ENCODE measurements at places on chromosomes 13 and 19. TPM values are rescaled to one million over a fixed set of nuclear protein-coding genes. Genes with fewer than 3 reads are reported as not detected.

GRCh38 chr13:87311165-87311564 lies 360.0 kb upstream of the SLITRK5 start:
- DNase-seq: no peak

DNA sequence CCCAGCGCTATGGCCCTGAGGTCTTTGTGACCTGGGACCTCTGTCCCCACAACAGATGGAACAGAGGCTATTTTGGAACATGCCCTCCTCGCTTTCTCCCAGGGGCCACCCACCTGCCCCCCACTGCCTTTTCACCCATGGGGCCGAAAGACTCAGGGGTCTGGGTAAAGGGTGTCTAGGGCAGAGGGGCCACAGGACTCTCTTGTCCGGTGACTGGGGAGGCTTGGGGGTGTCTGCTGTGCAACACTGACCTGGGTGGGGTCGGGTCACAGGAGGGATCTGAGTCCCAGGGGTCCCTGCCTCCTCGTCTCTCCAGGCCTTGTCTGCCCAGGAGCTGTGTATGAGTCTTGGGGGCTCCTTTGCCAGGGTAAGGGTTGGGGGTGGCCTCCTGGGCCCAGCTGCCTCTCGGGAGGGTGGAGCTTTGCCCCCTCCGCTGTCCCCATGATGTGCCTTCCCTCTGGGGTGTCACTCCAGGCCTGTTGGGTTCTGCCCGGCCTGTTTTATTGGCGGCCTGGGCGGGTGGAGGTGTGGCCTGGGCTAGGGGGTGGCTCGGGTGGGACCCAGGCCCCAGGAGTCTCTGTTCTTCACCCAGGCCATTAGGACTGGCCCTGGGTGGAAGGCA lies 2.1 kb downstream of the ARID3A start:
- DNase-seq: peak; percentile 45

DNA sequence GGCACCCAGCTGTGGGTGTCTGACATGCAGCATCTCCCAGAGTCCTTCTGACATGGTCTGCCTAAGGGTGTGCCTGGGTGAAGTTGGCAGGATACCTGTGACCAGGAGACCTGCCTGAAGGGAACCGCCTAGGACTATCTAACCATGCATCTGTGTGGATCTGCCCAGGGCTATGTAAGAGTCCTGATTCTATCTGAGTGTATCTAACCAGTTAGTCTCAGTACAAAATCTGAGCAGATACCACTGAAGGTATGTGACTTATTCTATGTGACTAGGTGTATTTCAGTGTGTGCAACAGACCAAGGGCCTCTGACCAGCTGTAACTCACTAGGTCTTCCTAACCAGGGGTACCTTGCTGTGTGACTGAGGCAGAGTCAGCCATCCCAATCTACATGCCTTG lies 28.2 kb upstream of the FBL start:
- DNase-seq: no peak

DNA sequence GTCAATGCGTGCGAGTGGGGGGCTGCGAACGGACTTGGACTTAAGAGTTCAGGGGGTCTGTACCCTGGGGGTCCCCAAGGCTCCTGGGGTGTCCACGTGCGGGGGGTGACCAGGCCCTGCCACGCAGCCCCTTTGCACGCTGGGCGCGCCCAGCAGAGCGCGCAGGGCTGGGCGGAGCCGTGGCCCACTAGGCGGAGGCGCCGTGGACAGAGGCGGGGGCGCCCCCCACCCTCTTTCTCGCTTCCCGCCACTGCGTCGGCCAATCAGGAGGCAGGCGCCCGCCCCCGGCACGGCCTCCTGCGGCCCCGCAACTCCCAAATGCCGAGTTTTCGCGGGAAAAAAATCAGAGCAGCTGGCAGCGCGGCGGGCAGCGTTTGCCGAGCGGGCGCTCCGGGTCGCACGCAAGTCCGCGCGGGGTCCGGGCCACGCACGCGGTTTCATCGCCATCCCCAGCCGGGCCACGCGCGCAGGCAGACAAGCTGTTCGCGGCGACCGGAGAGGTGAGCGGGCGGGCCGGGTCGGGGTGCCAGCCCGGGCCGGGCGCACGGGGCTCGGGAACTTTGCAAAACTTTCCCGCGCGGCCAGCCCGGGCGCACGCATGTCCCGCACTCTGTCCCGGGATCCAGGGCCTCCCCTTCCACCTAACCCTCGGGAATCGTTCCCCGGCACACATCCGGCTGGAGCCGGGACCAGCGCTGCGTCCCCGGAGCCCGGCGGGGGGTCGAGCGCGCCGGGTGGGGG lies at the start of gene UHRF1:
UHRF1 (plus strand) TSS at position 346 of the 741 bp plus-strand sequence. CDS start 1,385 bp downstream, outside the sequence.
- DNase-seq: no peak

The PLEKHA4 gene
- 97.2 TPM for total RNA-seq

- DNase-seq: no peak
Observed at GRCh38 chr13:20311596-20311995, 79.5 kb upstream of the GJB6 start.

- DNase-seq: peak; percentile 51
Observed at GRCh38 chr19:2615782-2616181, 86.7 kb downstream of the GNG7 start.

DNA sequence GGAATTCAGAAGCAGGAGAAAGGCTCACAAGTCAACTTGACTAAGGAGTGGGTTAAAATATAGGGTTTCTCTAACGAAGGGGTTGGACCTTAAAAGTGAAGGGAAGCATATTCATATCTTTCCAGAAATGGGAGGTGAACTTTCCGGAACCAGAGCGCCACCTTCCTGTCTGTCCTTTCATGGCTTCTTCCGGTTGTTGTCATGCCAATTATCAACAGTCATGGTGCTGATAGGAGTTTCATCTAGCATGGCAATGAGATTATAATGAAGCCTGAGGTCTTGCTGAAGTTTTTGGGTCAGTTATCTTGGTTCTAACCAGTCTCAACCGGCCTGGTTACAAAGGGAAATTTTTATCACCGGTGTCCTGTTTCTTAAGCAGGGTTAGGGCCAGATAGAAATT lies 162.9 kb upstream of the NBEA start:
- DNase-seq: no peak

- no peak for DNase-seq
Observed at GRCh38 chr19:7099597-7099921, 30.1 kb downstream of the ZNF557 start.

DNA sequence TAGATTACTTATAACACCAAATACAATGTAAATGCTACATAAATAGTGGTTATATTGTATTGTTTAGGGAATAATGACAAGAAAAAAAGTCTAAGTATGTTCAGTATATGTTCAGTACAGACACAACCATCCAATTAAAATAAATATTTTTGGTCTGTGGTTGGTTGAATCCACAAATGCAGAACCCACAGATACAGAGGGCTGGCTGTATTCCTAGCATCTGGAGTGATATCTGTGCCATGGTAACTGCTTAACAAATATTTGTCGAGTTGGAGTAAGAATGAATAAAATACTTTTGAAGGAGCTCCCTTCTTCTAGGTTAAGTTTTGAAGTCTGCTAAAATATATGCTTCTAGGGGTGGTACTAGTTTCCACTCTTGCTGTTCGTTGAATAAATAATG lies 241.0 kb downstream of the KLF5 start:
- DNase-seq: no peak

The FUT1 gene
- 4.4 TPM for total RNA-seq

The ZFP28 gene
- total RNA-seq: 11.3 TPM

DNA sequence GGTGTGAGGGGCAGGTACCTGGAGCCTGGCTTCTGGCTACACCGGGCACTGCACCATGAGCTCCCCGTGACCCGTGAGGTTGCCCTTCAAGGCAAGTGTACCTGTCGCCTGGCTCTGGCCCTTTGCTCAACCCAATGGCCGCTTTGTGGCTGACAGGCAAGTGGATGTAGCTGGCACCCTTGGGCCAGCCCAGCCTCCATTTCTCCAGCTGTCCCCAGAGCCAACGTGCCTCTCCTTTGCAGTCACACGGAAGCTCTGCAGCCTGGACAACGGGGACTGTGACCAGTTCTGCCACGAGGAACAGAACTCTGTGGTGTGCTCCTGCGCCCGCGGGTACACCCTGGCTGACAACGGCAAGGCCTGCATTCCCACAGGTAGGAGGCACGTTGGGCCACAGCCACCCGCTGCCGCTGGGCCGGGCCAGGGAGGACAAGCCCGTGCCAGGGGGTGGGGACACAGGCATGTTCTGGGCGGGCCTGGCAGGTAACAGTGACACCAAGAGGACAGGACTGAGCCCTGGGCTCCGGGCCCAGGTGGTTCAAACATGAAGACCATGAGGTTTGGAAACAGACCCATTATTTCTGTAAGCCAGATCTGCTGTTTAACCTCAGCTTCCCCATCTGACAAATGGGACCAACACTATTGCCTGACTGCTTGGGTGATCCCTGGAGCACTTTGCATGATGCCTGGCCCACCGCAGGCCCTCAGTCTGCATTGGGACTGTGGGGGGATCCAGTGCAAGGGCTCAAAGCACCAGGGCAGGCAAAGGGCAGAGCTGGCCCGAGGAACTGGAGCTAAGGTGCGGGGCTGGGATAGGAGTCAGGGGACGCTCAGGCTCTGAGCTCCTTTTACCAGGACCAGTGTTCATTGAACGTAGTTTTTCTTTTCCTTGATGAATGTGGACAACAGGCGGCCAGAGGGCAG lies 17.5 kb upstream of the PROZ start:
- DNase-seq: peak; percentile 42

The PLPP2 gene
- 4.2 TPM for total RNA-seq

DNA sequence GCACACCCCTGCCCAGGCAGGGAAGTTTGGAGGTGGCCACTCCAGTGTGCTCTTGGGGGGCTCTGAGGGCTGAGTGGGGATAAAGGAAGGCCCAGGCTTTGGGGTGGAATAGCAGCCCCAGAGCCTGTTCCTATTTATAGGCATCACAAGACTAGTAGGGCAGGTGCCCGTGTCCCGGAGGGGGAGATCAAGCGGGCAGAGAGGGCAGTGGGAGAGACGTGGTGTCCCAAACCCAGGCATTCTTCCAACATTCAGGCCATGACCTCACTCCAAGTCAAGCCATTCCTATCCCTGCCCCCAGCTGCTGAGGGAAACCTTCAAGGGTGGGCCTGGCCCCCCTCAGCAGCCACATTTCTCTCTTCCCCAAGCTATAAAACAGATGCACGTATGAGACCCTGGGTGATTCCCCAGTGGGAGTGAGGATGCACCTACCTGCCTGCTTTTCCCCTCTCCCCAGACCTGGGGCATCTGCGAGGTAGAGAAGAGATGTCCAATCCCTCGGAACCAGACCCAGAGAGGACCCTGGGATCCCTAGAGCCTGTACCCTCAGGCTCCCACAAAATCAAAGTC lies 3.9 kb downstream of the WIZ start:
- DNase-seq: no peak

DNA sequence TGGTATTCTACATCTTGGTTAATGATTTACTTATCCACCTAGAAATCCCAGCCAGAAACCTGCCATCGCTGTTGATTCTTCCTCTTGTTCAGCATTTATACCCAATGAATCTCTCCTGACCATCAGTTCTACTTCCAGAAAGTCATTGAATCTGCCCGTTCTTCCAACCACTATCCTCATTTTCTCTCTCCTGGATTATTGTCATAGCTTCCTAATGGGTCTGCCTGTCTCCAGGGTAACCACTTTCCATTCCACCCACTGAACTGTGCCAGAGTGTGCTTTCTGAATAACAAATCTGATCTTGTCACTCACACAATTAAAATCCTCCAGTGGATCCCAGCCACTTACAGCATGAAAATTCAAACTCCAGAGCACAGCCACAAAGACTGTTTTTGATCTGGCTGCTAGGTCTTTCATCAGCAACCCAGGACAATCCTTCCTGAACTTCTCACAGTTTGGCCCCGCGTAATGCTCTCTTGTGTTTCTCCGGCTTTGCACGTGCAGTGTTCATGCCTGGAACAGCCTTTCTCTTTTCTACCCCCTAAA lies 330.6 kb downstream of the SPRY2 start:
- no peak for DNase-seq

- peak; percentile 43 for DNase-seq
Observed at GRCh38 chr19:46488551-46488950, 7.1 kb downstream of the PNMA8B start.

- DNase-seq: no peak
Observed at GRCh38 chr13:81988567-81988966, 1647.6 kb upstream of the SPRY2 start.

The TNFSF9 gene
- total RNA-seq: 1.2 TPM

The CGB2 gene
- not detected for total RNA-seq

DNA sequence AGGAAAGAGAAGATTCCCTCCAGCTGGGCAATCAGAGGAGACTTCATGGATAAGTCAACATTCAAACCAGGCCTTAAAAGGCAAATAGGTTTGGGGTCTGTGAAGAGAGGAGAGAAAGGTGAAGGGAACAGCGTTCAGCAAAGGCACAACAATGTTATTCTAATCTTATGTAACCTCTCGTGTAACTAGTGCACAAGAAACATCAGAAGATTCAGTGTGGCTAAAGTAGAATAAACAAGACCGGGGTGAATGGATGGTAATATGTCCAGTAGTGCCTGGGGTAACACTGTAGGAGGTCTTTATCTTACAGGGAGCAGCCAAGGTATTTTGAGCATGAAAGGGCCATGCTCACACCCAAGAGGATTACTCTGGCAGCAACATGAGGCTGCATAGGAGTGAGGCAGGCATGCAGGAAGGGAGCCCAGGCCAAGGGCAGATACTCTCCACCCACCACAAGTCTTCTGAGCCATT lies 24.1 kb downstream of the LHFPL6 start:
- no peak for DNase-seq

GRCh38 chr13:27967736-27968315 lies 1.3 kb downstream of the CDX2 start:
- no peak for DNase-seq
